MCF 10A (cell line): ENCODE measurements at places on chromosomes 3 and 15.

- no peak for DNase-seq
Observed at GRCh38 chr3:177665122-177665808, 468.0 kb upstream of the TBL1XR1 start.

- DNase-seq = peak; percentile 18
Observed at GRCh38 chr3:113552851-113553250, 20.5 kb downstream of the SIDT1 start.

DNA sequence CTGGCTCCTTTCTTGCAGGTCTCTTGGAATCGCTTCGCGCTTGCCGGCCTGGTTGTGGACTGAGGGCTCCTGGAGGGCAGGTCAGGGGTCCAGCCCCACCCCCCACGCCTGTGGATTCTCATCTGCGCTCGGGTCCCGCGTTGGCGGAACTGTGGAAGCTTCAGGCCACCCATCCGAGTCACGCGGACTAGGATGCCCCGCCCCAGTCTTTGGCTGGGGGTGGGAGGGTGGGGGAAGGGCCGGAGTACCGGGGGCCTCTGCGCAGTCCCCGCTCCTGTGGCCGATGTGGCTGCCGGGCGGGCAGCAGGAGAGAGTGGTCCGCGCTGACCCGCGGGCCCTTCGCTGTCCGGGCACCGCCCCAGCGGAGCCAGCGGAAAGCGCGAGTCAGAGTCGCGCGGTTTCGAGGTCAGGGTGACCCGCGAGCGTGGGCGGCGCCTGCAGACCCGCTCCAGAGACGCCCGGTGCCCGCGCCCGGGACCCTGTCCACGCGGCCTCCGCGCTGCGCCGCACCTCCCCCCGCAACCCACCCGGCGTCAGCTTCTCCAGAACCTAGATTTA, 114.2 kb downstream of the KLF13 start:
- no peak for DNase-seq

DNA sequence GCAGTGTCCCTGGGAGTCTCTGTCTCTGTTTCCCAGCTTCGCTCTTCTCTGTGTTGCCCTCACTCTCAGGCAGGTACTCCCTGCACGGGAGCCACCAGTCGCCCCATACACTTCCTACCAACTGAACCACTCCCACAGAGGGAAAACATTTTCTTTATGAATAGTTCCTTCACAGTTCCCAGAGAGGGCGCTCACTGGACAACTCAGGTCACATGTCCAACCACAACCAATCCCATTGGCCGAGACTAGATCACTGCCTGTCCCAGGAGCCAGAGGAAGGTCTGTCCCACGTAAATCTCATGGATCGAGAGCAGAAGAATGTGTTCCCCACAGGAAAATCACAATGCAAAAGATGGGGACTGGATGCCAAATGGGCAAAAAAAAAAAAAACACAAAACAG, 26.1 kb downstream of the GRK7 start:
- DNase-seq = peak; percentile 14

GRCh38 chr15:45468294-45468693, 54.3 kb downstream of the SLC30A4 start:
- no peak for DNase-seq

- no peak for DNase-seq
Observed at GRCh38 chr15:37483779-37484178, 383.4 kb upstream of the MEIS2 start.

- DNase-seq = peak; percentile 47
Observed at GRCh38 chr3:39124876-39125840, 17.7 kb downstream of the TTC21A start.

GRCh38 chr15:96340598-96341512, 10.4 kb downstream of the NR2F2 start:
- DNase-seq = peak; percentile 64

- DNase-seq = no peak
Observed at GRCh38 chr3:24446032-24446431, 48.6 kb downstream of the THRB start.

DNA sequence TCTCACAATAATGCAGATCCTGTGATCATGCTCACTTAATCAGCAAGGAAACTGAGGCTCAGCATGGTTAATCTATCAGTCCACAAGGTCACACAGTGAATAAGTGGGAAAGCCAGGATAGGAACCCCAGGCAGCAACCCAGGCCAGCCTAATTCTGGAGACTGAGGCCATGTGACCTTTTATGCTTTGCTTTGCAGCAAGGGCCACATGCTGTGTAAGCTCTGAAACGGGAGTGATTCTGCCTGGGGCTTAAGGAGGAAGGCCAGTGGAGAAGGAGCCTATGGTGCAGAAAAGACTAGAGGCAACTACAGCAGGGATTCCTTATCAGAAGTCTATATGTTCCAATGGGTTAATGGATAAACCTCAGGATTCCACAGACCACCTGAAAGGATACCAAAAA, 157.6 kb upstream of the PPP2R3A start:
- no peak for DNase-seq

- DNase-seq = peak; percentile 68
Observed at GRCh38 chr3:88003115-88003755, 55.6 kb downstream of the CGGBP1 start.

- DNase-seq = no peak
Observed at GRCh38 chr3:66473692-66474091, 27.1 kb downstream of the LRIG1 start.

DNA sequence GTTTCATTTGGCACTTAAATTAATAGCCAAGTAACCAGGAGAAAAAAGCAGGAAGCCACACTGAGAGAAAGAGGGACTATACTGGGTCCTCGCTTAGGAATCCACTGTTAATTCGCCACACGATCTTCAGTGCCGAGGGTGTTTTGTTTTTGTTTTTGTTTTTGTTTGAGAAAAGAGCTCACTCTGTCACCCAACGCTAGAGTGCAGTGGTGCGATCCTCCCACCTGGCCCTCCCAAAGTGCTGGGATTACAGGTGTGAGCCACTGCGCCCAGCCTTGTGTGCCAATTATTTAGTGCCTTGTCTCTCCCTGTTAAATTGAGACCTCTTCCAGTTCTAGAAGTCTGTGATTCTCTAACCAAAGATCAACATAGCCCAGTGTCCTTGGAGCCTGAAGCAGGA, 53.8 kb upstream of the TPM1 start:
- no peak for DNase-seq

- peak; percentile 97 for DNase-seq
Observed at GRCh38 chr15:71278989-71279756, 163.9 kb downstream of the THSD4 start.

GRCh38 chr3:179304605-179305004, 18.2 kb upstream of the ZNF639 start:
- no peak for DNase-seq

DNA sequence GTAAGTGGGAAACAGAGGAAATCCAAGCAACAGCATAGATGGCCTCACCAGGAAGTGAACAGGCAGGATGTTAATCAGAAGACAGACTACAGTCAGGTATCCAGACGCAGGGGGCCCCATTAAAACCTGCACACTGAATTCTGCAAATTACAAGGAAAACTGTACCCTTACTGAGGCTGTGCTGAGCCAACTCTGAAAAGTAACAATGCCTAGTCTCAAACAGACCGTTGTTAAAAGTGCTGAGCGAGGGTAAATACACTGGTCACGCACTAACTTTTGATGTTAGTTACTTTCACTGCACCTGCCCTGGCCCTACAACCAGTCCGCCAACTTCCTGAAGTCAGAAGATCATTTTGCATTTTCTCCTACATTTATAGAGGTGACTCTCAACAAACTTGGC, 1.0 kb downstream of the TAMM41 start:
- peak; percentile 0 for DNase-seq

GRCh38 chr3:101243285-101244211, 76.8 kb downstream of the IMPG2 start:
- DNase-seq = no peak

DNA sequence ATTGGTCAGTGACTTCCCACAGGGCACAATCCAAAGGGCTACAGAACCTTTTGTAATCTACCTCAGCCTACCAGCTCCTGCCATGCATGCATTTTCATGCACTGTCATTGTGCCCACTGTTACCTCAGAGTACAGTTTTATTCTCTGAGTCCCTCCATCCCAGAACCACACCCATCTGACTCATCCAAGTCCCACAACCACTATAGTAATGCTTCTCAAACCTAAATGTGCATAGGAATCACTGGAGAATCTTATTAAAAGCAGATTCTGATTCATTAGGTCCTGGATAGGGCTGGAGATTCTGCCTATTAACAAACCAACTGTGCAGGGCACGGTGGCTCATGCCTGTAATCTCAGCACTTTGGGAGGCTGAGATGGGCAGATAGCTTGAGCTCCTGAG, 3.7 kb upstream of the B3GALNT1 start:
- peak; percentile 57 for DNase-seq

GRCh38 chr3:89025185-89025584, 82.2 kb upstream of the EPHA3 start:
- peak; percentile 52 for DNase-seq

GRCh38 chr3:24174614-24175013, 229.5 kb downstream of the NR1D2 start:
- no peak for DNase-seq

DNA sequence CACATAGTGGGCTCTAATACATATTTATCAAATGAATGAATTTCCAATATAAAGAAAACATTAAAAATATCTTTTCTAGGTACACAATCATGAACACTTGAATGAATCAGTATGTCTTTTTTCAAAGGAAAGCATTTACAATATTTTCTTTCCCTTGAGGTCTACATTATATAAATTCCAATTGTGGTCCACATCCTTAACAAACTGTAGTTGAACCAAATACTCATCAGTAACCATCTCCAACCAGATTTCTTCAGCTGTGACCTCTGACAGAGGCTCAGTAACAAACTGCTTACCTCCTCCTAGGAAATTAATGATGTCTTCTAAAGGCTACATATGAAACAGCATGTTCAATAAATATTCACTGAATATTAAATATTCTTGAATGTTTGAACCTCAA, 58.8 kb downstream of the CFAP20DC start:
- DNase-seq = no peak

GRCh38 chr15:67186226-67186649, 68.2 kb downstream of the AAGAB start:
- no peak for DNase-seq

- no peak for DNase-seq
Observed at GRCh38 chr15:43845421-43845820, 18.6 kb downstream of the WDR76 start.

- DNase-seq = peak; percentile 80
Observed at GRCh38 chr3:56119575-56120349, 348.5 kb downstream of the ERC2 start.

GRCh38 chr3:53123510-53123909, 6.7 kb downstream of the RFT1 start:
- no peak for DNase-seq

- DNase-seq = no peak
Observed at GRCh38 chr15:92922418-92923002, 22.4 kb downstream of the CHD2 start.

DNA sequence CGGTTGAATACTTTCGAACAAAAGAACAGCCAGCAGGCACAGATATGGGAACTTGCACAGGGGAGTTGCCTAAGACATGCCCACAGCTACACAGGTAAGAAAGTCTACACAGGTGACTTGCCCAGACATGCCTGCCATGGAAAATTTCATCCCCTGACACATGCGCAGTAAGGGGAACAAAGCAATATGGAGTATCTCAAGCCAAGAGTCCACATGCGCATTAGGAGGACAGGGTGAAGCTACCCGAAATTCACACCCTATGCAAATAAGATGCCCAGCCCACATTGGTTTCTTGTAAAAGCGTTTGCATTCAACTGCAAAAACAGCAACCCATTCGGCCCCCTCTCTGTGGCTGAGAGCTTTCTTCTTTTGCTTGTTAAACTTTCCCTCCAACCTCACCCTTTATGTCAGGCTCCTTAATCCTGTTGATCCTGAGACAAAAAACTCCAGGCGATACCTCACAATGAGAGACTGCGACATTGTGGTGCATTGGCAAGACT, 49.3 kb upstream of the TRPM1 start:
- peak; percentile 86 for DNase-seq

- peak; percentile 45 for DNase-seq
Observed at GRCh38 chr3:121834157-121834670, 646 bp downstream of the IQCB1 start.

- DNase-seq = no peak
Observed at GRCh38 chr3:11810276-11810675, 36.4 kb downstream of the TAMM41 start.

DNA sequence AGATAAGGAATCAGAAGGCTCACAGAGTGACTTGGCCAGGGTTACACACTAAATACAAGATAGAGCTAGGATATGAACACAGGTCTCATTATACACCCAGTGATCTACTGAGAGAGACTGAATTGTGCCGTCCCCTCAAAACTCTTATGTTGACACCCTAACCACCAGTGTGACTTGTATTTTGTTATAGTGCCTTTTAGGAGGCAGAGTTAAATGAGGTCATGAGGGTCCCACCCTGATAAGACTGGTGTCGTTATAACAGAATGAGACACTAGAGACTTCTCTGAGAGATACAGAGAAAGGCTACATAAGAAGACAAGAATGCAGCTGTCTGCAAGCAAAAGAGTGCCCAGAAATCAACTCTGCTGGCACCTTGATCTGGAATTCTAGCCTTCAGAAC, 12.6 kb downstream of the KPNA1 start:
- no peak for DNase-seq

GRCh38 chr3:36954452-36955134, 9.7 kb upstream of the TRANK1 start:
- DNase-seq = no peak

DNA sequence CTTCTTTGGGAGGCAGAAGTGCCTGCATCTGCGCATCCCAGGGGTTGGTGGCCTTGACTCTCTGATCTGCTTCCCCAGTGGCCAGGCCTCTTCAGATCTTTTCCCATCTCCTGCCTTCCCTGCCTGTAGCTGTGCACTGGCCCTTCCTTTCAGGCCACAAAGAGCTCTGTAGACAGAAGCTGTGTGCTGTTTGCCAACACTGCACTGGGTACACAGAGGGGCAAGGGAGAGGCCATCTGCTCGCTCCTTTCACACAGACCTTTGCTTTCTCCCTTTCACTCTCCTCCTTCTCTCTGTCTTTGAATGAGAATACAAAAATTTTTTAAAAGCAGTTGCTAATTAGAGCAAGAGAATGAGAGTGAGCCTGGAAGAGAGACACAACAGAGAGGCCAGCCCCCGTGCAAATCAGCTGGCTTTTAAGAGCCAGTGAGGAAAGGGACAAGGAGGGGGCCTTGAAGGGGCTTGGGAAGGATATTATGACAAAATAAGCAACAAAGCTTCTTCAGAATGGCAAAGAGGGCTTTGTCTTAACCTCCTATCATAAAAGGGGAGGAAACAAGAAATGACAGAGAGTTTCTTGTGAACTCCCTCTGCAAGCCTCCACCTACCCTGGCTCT, 170.9 kb downstream of the EPHB1 start:
- no peak for DNase-seq

DNA sequence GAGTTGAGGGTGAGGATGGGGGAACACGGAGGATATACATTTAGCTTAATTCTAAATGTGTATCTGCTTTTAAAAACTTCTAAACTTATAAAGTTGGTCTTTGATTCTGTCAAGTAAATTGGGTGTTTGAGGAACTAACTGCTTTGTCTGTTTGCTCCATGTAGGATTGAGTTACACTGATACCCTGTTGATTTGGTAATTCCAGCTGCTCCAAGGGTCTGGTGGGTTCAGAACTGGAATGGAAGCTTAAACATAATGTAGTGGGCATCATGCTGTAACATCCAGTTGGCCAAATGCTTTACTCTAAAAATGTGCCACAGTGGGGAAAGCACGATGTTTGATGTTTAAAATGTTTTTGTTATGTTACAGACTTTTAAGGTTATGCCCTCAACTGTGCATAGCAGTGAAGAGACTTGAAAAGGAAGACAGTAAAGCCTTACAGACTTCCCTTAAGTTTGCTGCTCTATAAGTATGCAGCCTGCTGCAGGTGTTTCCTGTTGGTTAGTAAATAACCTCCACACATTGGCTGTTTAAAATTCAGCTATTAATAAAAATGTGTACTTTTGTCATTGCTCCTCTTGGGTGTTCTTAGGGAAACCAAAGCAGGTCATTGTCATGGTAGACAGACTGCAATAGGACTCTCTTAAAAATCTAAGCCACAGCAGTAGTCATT, 5.9 kb upstream of the EDEM1 start:
- DNase-seq = no peak
